Esophagus squamous epithelium (tissue), 5 donors: ENCODE measurements at places on chromosomes 11 and 22.

GRCh38 chr11:5524756-5525155 is 8.3 kb upstream of the UBQLNL start:
- no peak for DNase-seq

GRCh38 chr11:64854534-64855502 is 10.4 kb upstream of the CDC42BPG start:
- DNase-seq: no peak

DNA sequence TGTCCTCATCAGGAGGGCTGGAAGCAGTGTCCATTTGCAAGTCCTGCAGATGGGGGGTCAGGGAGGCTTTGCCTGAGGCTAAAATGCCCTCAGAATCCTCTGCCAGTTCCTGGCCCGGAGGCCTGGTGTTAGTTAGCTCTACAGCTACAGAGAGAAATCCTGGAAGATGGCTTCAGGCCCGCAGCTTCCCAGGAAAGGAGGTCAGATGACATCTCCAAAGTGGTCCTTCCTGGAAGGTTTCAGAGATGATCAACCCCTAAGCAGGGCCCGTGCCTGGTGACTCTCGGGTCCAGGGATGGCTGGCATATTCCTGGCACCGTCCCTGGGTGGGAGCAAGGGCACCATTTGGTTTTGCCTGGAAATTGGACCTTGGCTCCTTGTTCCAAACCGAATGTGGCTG is 959.1 kb downstream of the BRD1 start:
- no peak for DNase-seq

DNA sequence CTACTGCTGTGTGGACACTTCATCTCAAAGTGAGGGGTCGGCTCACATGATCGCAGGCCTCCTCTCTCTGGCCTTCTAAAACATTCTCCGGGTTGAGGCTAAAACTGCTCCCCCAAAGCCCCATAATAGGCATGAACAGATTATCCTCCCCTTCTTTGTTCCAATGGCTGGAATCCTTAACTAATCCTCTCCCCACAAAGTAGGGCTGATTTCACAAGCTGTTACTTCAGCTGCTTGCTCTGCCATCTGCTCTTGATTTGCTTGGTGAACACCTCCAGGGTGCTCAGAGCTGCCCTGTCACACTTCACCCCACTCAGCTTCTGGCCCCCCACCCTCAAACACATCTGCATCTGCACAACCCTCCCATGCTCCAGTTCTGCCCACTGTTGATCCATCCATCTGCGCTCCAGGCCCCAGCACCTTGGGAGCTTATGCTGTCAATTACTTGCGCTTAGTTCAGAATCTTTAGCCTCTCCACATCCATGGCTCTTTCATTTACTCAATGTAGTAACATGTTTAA is 173.1 kb upstream of the API5 start:
- no peak for DNase-seq

DNA sequence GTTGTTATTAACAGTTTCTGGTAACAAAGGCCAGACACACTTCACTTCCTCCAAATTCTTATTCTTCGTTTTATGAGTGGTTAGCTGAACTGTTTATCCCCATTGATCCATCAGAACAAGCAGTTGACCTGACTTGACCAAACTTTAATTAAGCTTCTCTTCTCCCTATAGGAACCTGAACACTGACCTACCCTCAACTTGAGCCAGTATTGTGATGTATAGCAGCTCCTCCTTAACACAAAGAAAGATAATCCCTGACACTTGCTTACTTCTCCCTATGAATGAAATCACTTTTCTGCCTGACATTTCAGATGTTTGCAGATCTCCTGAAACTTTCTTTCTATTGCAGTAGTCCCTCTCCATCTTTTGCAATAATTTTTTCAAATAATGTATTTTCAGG is 41.9 kb downstream of the ANO5 start:
- no peak for DNase-seq

- no peak for DNase-seq
These were observed 89.1 kb downstream of the RPS6KA4 start for GRCh38 chr11:64447831-64448598.

- DNase-seq: no peak
These were observed 58.8 kb downstream of the PPP6R2 start for GRCh38 chr22:50401907-50402306.

DNA sequence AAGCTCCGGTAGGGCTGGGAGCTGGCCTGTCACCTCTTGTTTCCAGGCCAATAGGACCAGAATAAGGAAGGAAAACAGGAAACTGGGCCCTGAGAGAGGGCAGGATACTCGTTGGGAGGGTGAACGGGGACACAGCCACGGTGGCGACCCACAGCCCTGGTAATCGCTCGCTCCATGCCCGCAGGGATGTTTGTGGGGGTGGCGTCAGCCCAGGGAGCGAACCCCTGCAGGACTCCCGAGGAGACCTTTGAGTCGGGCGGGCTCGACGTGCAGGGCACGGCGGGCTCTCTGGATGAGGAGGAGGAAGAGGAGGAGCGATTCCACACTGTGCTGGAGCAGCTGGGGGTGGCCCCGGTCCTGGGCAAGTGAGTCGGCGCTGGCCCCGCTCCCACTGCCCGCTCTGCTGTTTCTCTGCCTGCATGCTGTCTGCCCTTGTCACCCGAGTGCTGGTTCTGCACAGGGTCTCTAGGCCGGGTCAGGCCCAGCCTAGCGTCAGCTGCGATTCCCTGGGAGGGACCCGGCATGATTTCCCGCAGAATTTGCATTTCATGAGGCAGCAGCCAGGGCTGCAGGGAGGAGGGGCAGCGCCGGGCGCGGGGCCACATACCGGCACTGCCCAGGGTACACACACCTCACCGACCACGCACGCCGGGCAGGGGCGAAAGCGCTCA is 1.6 kb downstream of the CRACR2B start:
- DNase-seq: no peak

GRCh38 chr11:104136861-104137260 is 27.1 kb downstream of the PDGFD start:
- no peak for DNase-seq

- no peak for DNase-seq
These were observed 96.0 kb upstream of the BDNF start for GRCh38 chr11:27795955-27796861.

DNA sequence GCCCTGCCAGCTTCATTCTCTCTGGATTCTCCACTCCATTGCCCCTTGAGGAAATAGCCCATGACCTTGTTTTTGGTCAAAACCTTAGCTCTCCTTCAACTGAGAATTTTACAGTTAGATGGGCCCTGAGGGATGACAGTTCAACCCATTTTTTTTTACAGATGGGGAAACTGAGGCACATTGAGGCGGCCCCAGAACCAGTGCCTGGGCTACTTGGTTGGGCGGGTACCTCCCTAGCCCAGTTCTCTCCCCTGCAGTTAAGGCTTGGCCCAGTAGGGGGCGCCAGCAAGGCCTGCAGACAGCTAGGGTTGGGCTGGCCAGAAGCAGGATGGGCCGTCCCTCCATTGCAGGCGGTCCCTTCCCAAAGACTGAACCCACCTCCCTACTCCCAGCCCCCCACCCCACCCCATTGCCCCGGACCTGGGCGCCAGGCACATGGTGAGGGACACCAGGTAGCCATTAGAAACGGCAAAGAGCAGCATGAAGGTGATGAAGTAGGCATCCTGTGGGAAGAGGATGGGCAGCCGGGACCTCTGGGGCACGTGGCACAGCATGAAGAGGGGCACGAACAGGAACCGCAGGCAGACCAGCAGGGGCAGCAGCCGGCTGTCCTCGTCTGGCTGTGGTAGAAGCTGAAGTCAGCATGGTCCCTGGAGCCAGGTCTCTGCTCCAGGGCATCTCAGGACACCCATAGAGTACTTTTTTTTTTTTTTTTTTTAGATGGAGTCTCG is 7.6 kb downstream of the SLC29A2 start:
- DNase-seq: no peak

- no peak for DNase-seq
These were observed 51.3 kb downstream of the KIRREL3 start for GRCh38 chr11:126949066-126949891.

GRCh38 chr11:14975252-14975587 is 3.1 kb upstream of the CALCA start:
- no peak for DNase-seq

GRCh38 chr22:41668971-41669911 is 19.4 kb downstream of the SNU13 start:
- no peak for DNase-seq

DNA sequence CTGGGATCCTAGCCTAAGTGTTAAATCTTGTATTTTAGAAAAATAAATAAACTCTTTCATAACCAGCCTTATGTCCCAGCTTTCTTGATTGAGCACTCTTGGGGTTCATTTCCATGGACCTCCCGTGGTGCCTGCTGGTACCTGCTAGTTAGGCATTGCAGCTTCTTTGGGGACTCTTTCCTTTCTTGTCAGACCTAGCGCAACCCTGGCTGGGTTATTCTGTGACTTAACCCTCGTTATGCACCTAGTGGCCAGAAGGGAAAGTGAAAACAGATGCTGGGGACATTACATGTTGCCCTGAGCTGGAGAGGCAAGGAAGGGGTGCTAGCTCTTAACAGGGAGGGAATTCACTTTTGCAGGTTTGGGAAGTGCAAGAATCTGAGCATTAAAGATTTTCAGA is 46.8 kb downstream of the APIP start:
- DNase-seq: no peak

GRCh38 chr11:73565804-73566203 is 32.1 kb downstream of the FAM168A start:
- no peak for DNase-seq

GRCh38 chr22:37266581-37267134 is 15.7 kb upstream of the CYTH4 start:
- DNase-seq: no peak

- DNase-seq: no peak
These were observed 562.8 kb upstream of the CCDC179 start for GRCh38 chr11:23423104-23423503.

DNA sequence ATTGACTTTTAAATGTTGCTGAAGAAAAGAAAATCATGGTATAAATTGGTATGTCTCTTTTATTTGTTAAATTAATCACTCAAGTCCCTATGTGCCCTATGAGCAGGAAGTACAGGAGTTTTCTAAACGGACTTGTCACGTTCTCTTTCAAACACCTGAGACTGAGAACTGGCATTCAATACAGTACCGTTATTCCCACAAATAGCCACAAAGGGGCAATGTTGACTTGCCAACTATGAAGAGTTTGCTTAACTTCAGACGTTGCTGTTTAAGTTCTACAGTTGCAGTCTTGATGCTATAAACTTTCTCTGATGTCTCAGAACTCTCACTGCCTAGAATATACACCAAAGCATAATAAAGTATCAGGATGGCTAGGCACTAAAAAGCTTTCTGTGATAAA is 7.6 kb downstream of the OR56A1 start:
- no peak for DNase-seq

DNA sequence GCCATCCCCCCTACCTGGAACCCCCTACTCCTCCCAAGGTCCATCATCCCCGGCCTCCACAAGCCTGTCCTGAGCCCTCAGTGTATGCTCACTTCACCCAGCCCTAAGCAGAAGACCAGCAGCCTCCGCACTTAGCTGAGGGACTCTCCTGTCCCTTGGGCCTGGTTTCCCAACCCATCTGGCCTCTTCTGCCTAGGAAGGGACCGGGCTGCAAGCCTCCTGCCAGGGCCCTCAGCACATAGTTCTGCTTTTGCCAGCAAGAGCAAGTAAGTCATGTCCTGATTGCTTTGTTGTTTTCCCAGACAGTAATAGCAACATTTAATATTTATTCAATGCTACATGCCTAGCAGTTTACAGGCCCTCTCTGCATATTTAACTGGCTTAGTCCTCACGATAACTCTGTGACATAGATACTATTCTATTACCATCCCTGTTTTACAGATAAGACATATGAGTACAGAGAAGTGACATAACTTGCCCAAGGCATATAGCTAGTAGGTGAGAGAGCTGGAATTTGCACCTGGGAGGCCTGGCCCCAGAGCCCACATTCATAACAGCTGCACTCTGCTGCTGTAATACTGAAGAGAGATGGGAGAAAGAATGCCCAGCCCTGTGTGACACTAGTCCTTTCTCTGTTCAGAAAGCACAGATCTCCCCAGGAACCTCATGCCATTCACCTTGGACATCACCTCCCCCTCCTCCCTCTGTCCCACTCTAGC is 139.2 kb downstream of the PARVA start:
- no peak for DNase-seq

GRCh38 chr22:43630451-43630850 is 181.7 kb downstream of the EFCAB6 start:
- no peak for DNase-seq

DNA sequence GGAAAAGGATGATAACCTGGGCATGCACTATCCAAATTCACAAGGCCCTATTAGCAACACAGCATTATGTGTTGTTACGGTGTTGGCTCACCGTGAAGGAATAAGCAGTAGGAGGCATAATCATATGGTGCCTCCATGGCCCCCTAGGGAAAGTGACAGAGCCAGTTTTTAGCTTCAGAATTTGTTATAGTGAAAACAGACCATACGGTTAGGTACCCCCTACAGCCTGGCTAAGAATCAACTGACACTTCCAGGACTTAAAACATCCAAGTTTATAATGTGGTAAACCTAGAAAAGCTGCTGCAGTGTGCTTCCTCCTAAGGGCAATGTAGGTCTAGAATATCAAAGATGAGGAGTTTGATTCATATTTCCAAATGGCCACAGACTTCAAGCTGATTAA is 30.4 kb downstream of the KIF18A start:
- DNase-seq: no peak

GRCh38 chr11:121376130-121376529 is 76.0 kb upstream of the SORL1 start:
- no peak for DNase-seq

DNA sequence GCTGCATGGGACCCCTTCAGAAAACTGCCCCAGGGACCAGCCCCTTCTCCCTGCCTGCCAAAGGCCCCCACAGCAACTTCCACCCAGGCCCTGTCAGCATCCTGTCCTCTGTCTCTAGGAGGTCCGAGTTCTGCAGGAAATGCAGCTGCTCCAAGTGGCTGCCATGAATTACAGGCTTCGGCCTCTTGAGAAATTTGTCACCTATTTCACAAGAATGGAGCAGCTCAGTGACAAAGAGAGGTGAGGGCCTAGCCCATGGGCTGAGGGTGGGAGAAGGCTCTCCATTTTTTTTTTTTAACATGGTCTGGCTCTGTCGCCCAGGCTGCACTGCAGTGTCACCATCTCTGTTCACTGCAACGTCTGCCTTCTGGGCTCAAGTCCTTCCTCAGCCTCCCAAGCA is 7.3 kb downstream of the RGL4 start:
- DNase-seq: no peak

GRCh38 chr22:40853961-40854360 is 2.5 kb downstream of the ST13 start:
- no peak for DNase-seq
